ENCODE measurements at places on chromosomes 7 and 10. TPM values are rescaled to one million over a fixed set of nuclear protein-coding genes. Genes with fewer than 3 reads are reported as not detected.

LRRC61 gene
- total RNA-seq: 6.8 TPM

DNA sequence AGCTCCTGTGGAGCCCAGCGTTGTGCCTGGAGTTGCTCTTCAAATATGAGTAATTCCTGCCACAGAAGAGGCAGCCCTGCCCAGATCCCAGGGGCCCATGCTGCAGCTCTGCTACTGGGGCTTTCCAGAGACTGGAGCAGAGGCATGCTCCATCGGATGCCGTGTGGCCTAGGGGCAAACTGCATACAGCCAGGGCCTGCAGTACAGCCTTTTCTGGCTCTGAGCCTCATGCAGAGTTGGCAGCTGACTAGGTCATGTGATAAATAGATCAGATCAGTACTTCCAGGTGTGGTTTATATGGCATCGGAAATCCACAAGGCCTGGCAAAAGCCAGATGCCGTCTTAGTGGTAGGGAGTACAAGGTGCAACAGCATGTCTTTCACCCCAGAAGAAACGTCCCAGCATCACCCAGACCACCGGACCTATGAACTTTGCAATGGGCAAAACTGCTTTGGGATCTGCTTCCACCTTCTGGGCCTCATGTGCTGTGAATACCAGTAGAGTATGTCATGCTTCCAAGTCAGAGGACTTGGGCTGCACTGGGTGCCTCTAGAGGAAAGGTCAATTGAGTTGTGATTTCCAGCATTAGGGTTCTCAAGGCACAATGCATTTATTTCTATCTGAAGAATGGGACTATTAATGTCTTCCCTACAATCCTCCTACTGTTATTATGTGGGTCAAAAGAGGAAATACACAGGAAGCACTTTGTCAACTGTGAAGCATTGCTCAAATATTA lies 250.7 kb upstream of the ZNF32 start:
- no peak for DNase-seq

APBB1IP gene
- 4.3 TPM for total RNA-seq

DNA sequence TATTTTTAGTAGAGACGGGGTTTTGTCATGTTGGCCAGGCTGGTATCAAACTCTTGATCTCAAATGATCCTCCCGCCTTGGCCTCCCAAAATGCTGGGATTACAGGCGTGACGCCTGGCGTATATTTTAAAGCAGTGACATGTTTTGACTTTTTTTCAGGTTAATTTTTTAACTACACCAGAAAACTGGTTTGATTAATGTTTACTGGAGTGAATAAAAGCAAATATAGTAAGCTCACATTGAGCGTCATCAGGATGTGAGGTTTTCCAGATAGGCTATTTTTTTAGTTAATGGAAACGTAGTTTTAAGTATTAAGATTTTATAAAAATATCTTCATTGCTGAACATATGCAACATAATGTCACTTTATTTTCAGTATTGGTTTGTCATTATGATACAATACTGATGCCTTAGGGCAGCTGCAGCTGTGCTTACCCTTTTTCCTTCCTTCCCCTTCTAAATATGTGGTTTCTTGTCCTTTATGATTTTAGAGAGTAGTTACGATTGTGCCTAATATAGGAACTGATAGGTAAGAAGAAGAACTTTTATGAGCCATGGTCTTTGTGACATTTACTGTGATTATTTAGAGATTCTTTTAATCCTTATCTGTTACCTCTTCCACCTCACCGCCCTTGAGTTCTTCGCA lies 37.3 kb downstream of the TMEM60 start:
- DNase-seq: no peak

AKR1C8 gene
- total RNA-seq: not detected

DNA sequence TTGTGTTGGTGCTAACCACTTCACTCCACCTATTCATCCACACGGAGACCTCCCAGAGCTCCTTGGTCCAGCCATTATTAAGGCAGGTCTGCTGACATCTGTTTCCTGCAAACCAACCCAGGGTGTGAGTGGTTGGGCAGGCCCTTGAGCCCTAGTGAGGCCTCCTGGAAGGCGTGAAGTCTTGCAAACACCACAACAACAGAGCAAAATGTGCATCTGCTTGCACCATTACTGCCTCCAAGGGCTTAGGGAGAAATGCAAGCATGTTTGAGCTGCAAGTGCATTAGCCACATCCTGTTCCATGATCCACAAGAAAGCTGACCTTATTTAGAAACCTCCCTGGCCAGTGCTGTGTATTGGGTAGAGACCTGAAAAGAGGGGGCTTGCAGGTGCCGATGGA lies 325.5 kb downstream of the GRID1 start:
- no peak for DNase-seq

GRCh38 chr10:52284416-52285013 lies 29.6 kb upstream of the DKK1 start:
- no peak for DNase-seq

COL26A1 gene
- total RNA-seq: not detected

GRCh38 chr7:38748056-38748610 lies 117.0 kb upstream of the AMPH start:
- peak; percentile 24 for DNase-seq

GRCh38 chr10:69048103-69048502 lies 39.8 kb upstream of the SRGN start:
- peak; percentile 68 for DNase-seq

DNA sequence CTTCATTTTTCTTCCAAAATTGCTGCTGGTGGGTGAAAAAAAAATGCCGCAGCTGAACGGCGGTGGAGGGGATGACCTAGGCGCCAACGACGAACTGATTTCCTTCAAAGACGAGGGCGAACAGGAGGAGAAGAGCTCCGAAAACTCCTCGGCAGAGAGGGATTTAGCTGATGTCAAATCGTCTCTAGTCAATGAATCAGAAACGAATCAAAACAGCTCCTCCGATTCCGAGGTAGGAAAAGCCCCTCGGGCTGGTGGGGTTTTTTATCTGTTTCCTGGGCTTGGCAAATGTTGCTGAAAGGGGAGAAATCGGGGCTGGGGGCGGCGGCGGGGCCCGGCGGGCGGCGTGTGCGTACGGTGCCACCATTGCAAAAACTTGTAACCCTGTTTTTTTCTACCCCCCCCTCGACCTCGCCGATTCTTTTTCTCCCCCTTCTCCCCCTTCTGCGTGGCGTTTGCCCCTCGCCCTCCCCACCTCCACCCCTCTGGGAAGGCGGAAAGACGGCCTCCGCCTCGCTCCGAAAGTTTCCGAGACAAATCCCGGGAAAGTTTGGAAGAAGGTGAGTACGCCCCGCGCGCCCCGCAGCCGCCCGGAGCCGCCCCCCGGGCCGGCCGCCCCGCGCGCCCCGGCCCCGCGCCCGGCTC lies 789 bp downstream of the TCF7L2 start:
- peak; percentile 55 for DNase-seq

DNA sequence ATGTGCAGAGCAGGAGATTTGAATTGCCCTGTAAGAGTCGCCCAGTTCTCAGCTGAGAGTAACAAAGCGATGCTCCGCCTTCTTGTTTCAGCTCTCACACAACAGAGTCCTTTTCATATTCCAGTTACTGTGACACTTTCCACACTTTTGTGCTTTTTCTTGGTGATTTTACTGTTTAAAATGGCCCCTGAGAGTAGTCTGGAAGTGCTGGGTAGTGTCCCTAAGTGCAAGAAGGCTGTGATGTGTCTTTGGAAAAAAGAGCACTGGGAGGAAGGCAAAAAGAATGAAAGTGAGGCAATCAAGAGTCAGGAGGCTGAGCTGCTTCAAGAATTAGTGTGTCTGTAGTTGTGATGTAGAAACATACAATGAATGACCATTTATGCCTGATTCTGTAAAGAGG lies 201.2 kb upstream of the SEMA3E start:
- DNase-seq: no peak

TMEM229A gene
- total RNA-seq: not detected

- no peak for DNase-seq
Observed at GRCh38 chr10:60363187-60363586, 26.5 kb downstream of the ANK3 start.
